ENCODE measurements at places on chromosomes 12 and 14. TPM values are rescaled to one million over a fixed set of nuclear protein-coding genes. Genes with fewer than 3 reads are reported as not detected.

GRCh38 chr12:131077931-131078391 lies 124.3 kb downstream of the ADGRD1 start:
- DNase-seq = no peak

DNA sequence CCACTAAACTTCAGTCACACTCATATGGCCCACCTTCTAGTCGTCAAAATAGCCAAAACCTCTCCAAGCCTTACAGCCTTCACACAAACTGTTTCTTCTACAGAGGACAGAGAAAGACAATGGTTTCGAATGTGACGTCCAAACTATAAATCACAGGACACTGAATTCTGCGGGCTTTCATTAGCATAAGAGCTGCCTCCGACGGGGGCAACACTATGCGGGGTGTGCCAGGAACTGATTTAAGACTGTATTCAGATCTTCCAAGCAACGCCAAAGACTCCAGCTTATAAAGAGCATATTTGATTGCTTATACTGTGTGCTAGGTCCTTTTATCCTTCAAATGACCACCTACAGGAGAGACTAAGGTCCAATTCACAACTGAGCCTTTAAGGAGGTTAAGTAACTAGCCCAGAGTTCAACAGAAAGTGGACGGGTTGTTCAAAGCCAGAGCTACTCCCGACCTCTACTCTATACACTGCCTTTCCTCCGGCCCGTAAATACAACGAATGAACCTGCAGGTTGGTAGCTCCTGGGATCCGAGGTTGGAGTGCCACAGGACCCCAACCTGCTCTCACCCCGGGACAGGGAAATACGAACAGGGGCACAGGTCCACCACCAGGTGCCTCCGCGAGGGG lies 575 bp downstream of the L2HGDH start:
- no peak for DNase-seq

The POLE gene
- 48.1 TPM for polyA plus RNA-seq

DNA sequence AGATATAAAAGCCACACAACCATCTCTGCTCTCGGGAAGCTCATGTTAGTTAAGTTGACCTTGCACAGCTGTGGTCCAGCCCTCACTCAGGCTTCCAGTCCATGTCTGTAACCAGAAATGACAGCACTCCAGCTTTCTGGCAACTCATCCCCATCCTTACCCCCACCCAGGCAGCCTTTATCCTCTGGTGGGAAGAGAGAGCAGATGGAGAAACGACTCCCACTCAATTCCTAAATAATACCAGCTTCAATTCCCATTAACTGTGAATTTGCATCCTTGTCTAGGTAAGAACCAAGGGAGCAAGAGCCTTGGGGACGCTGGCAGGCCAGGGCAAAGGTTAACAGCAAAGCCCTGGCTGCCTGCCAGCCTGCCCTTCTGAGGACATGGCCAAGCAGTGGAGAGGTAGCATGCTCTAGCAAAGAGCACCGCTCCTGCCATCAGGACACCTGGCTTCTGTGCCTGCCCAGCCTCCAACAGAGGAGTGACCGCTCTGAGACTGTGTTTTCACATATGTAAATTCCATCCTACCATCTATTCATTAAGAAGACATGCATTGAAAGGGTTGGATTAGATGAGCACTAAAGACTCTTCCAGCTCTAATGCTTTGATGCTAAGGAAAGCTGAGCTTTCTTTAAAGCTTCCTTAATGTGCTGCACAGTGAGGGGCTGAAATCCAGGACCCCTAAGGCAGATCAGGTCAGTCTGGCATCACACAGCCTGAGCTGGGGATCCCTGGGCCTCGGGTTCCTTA lies 236.1 kb downstream of the GRIN2B start:
- DNase-seq = no peak

The NIN gene
- polyA plus RNA-seq = 8.2 TPM

The FBRSL1 gene
- 57.1 TPM for polyA plus RNA-seq
